ENCODE measurements at places on chromosomes 1 and 21.

DNA sequence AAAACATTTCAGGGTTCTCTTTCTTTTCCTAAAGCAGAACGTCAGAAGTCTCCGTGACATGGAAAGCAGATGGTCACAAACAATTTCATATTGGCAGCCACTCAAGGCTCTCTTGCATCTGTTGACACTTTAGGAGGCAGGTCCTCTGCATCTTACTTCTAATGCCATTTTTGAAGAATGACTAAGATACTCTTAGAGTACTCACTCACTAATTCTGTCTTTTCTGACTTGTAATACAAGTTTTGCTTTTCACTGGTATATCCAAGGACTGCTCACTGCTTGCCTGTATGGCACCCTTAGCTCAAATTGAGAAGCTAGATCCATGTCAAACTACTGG is 68.3 kb downstream of the PRRX1 start:
- no peak for DNase-seq

- DNase-seq, result no peak
These were observed 69.2 kb upstream of the PDC start for GRCh38 chr1:186530109-186530508.

DNA sequence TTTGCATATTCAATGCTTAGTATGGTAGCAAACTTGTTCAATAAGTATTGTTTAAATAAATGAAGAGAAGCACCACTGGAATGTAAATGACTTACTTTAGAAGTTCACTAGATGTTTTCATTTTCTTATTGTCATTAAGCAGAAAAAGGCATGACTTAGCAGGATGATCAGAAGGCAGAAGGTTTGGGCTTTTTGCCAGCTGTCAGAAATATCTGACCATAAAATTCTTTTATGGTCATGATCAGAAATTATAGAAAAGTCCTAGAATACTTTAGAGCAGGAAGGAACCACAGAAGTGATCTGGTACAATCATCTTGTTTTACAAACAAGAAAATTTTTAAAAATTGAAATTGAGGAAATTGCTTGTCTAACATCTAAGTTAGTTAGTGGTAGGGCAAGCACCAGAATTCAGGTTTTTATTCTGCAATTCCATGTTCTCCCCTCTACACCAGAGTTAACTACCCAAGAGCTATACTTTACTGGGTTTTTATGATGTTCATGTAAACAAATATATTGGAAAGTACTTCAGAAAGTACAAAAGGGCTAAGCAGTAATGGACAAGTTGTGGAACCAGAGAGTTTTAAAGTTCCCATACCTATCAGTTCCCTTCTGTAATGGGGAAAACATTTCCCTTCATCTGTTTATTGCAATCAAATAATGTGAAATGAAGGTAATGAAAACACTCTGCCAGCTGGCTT is 10.1 kb downstream of the FMO5 start:
- no peak for DNase-seq

- DNase-seq, result no peak
These were observed 911.1 kb downstream of the KCNT2 start for GRCh38 chr1:195697130-195697529.

GRCh38 chr1:26190373-26190987 is at the start of gene CATSPER4:
Gene CATSPER4, plus strand, starts transcription at chr1:26190602. Its CDS starts 26 bp downstream, at chr1:26190628.
- no peak for DNase-seq

DNA sequence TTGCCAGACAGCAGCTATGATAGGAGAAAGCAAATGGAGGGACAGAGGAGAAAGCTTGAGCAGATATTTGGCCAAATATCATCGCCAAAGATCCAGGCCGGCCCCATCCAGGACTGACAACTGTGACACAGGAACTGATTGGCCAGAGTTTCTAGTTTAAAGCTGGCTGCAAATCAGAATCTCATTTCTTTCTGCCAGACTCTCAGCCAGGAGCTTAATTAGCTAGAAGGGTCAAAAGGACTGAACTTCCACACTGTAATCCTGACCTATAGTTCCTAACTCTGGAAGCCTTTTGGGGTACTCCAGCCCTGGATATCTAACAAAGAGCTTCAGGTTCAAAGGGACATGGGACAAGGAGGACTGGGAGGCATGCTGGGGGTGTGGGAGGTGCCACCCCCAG is 106.7 kb upstream of the GNG12 start:
- DNase-seq, result no peak

DNA sequence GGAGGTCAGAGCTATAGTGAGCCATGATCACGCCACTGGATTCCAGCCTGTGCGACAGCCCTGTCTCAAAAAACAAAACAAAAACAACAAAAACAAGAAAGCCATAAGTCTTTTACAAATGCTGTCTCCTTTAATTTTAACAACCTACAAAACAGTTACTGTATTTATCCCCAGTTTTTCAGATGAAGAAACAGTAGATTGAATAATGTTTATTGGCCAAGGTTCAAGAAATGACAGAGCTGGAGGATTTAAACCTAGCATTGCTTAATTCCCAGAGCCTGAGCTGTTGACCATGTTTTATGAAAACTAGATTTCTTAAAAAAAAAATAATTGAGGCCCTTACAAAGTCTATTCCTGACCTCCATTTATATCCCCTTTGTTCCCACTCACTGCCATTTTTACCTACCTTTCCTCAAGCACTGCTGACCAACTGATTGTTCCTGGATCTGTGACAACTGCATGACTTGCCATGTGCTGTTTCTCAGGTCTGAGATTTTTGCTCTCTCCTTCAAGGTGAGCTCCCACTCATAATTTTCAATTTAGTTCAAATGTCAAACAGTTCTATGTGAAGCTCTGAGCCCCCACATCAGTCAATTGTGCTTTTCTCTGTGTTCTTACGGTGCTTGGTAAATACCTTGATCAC is 140.8 kb downstream of the CHRM3 start:
- no peak for DNase-seq

- no peak for DNase-seq
These were observed 704.5 kb upstream of the ADGRL4 start for GRCh38 chr1:79711001-79711431.

DNA sequence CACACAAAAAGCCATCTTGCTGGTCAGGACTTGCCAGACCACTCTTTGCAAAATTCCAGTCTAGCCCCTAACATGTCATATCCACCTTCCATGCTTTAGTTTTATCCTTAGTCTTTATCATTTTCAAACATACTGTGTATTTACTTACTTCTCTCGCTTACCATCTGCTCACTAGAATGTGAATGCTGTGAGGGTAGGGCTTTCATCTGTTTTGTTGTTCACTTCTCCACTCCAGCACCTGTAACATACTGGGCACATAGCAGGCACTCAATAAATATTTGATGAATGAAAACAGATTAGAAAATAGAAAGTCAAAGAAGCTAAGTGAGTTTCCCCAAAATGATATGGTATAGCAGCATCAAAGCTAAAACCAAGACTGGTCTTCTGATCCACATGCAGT is 79.9 kb downstream of the OLFML2B start:
- DNase-seq, result no peak

GRCh38 chr1:198933515-198934222 is 294.8 kb downstream of the PTPRC start:
- DNase-seq, result no peak

GRCh38 chr1:67463298-67463955 is 33.2 kb upstream of the SERBP1 start:
- DNase-seq, result no peak

GRCh38 chr21:26850116-26850643 is 5.0 kb upstream of the ADAMTS1 start:
- DNase-seq, result no peak

DNA sequence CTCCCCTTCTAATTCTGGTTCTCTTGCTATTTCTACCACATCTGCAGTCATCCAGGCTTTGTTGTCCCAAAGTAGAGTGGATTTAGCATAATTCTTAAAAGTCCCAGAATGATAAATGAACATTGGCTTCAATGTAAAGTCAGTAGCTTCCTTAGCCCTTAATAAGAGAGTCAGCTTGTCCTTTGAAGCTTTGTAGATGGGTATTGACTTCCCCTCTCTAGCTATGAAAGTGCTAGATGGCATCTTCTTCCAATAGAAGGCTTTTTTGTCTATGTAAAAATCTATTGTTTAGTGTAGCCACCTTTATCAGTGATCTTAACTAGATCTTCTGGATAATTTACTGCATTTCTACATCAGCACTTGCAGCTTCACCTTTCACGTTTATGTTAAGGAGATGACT is 181.4 kb upstream of the B3GALT2 start:
- DNase-seq, result no peak

- no peak for DNase-seq
These were observed 4.8 kb upstream of the SLC2A1 start for GRCh38 chr1:42963378-42964043.

DNA sequence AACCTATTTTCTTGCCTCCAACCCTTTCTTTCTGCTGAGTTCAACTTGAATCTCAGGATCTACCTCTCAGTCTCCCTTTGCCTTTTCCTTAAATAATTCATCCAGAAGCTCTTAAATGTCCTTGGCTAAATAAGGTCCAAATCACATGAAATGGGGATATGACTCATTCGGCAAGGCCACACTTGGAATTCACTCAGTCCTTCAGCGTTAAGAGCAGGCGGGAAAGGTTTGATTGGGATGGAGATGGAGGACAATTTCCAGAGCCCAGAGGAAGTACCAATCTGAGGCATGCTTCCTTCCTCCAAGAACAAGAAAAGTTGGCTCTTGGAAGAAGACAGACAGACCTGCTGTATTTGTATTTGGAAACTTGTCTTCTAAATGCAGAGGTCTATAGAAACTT is 128.5 kb downstream of the PROX1 start:
- DNase-seq, result no peak

DNA sequence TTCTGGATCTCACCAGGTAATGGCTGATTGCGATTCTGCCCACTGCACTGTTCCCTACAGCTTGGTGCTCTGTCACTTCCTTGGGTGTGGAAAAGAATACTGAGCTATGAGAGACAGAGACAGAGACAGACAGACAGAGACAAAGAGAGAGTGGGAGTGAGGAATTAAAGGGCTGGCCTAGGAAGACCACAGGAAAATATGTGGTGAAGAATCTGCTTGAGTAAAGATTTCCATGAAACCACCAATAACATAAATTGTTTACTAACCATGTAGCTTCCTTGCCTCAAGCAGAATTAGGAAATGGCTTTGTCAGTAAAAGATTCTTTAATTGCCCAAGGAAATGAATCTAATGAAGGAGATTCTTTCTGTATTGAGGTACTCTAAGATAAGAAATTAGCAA is 54.4 kb downstream of the MPZL1 start:
- no peak for DNase-seq

- no peak for DNase-seq
These were observed at the start of gene COL16A1 for GRCh38 chr1:31703431-31704270. Gene COL16A1, minus strand, starts transcription at chr1:31704017. Its CDS starts 1,824 bp downstream, at chr1:31702193.

DNA sequence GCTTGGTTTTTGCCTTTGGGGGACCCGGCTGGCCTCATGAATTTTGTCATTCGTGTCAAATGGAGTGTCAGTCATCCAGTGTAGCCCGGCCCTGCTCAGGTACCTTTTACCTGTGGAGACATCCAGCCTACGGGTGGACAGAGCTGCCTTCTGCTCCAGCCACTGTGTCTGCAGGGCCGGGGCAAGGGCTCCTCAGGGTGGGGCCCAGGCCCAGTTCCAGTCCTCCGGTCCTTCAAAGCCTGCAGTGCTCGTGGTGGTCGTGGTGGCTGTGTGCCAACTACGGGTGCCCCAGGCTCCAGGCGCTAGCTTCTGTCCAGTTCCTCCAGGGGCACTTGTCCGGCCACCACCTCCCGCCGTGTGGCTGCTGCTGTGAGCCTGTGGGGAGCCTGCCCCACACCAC is 54.8 kb downstream of the TRIM11 start:
- no peak for DNase-seq

GRCh38 chr1:248853663-248854375 is 5.1 kb downstream of the ZNF692 start:
- DNase-seq, result no peak

- no peak for DNase-seq
These were observed 14.1 kb downstream of the C1orf87 start for GRCh38 chr1:60059468-60059867.

GRCh38 chr1:64549464-64550239 is 79.7 kb downstream of the CACHD1 start:
- no peak for DNase-seq

- no peak for DNase-seq
These were observed 57.9 kb downstream of the CDC42BPA start for GRCh38 chr1:227260433-227260832.

DNA sequence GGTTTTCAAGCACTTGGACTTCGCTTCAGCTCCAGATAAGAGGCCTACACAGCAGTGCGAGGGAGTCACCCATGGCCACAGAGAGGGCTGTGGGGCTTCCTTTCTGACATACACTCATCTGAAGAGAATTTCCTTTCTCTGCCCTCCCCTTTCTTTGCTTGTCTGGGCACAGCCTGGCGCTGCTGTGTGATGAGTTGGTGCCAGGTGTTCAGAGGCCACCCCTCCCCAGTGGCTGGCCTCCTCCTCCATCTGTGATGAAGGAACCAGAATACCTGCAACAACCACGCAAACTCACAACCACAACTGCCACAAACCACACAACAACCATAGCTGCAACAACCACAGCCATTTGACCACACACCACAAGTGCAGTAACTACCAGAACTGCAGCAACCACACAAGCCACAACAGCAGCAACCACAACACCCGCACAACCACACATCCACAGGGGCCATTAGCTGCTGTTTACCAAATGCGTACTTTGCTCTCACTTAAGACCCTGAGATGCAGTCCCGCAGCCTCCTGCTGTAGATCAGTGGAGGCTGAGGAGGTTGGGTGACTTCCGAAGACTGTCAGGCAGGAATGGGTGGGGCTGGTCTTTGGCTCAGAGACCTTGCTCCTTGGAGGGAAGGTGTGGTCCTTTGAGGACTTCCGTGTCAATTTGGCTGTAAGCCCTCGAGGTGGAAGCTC is 71.1 kb downstream of the IER5 start:
- no peak for DNase-seq

- no peak for DNase-seq
These were observed 100.6 kb upstream of the SLFNL1 start for GRCh38 chr1:41122148-41122547.

- DNase-seq, result no peak
These were observed 235.0 kb upstream of the FGGY start for GRCh38 chr1:59061876-59062275.

- peak; percentile 53 for DNase-seq
These were observed at the start of gene KDM5B for GRCh38 chr1:202807926-202808757. Gene KDM5B, minus strand, starts transcription at chr1:202808421. Its CDS starts 116 bp downstream, at chr1:202808305.

DNA sequence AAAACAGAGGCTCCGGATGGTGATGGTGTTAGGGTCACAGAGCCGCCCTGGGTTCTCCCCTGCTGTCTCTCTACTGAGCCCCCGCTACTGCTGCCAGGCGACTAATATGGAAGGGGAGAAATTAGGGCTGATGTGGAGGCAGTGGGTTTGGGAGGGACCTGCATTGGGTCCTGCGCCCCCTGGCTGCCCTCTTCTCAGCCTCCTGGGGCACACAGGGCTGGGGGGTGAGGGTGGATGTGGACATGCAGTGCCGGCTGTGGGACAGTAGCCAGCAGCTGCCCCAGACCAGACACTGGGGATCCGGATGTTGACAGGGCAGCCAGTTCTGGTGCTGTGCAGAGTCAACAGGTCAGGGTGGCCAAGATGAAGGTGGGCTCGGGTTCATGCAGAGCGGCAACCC is 1.5 kb upstream of the CLCNKB start:
- DNase-seq, result no peak
